ENCODE measurements at places on chromosomes 7 and 10.

- no peak for DNase-seq
Measured at GRCh38 chr7:154532771-154533170, 470.2 kb downstream of the PAXIP1 start.

- DNase-seq, result no peak
Measured at GRCh38 chr10:42885491-42886270, 103.1 kb downstream of the BMS1 start.

DNA sequence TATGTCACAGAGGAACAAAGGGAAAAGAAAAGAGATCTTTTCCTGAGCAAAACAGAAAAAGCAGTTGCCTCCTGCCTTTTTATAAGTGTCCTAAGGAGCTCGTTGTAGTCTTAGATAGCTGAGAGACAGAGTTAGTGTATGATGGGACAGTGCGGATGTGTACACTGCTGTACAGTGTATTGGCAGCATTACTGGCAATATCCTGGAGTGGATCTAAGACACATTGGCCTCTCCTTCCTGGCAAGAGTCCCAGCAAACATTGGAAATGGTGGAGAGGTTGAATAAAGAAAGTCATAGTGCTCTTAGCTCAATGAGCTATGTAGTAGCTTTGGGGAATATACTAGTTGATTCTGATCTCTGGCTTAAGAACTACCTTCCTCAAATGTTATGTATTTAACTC is 22.7 kb downstream of the GARS1 start:
- DNase-seq, result no peak

DNA sequence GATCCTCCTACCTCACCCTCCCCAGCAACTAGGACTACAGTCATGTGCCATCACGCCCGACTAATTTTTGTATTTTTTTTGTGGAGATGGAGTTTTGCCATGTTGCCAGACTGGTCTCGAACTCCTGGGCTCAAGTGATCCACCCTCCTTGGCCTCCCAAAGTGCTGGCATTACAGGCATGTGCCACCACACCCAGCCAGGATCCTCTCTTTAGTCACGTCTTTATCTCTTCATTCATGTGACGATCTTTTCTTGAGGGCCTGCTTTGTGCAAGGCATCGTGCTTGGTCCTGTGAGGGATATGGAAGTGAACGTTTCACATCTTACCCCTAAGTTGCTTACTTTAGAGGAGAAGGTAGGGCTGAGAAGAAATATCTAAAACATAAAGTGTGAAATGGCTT is 21.6 kb downstream of the WBP1L start:
- no peak for DNase-seq

GRCh38 chr7:130157700-130158099 is 47.5 kb downstream of the TMEM209 start:
- DNase-seq, result no peak

DNA sequence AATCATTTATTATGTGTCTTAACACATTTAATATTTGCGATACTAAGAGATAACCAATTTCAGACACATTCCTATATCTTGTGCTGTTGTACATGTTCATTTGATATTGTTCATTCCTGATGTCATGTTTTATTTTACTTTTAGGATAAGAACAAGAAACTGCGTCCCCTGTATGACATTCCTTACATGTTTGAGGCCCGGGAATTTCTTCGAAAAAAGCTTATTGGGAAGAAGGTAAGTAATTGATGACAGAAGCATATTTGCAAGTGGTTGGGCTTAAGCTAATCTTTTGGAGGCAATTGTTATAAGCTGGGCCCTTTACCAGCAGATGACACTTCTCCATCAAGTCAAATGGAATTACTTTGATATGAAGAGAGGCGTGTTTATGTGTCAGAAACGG is 155.3 kb downstream of the SND1 start:
- no peak for DNase-seq

DNA sequence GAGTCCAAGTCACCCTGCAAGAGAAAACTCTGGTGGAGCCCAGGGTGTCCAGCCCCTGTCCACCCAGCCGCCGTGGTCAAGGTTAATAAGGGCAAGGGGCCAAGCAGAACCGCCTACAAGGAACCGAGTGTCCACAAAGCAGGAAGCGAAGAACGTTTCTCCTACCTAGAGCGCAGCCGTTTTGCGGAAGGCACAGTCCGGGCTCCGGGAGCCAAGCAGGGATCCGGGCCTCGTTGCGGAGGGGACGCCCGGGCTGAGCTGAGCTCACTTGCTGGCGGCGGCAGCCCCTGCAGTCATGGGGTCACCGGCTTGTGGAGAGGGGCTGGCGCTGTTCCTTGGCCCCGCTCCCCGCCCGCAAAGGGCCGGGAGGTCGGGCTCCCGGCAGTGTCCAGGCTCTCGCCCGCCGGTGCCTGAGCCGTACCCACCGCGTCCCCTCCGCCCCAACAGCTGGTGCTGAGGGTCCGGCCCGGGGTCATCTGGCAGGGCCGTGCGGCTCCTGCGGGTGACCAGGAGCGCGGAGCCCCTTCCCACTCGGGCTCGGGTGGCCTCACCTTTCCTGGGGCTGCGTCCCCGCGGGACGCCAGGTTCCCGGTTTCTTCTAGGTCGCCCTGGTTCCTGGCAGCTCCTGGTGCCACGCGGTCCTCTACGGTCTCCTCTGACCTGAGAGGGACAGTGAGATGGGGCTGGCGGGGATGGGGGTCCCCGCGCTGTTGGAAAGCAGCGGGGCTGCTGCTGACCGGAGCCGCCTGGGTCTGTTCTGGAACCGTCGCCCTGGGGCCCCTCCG is 14.0 kb upstream of the ZNF273 start:
- peak; percentile 46 for DNase-seq

DNA sequence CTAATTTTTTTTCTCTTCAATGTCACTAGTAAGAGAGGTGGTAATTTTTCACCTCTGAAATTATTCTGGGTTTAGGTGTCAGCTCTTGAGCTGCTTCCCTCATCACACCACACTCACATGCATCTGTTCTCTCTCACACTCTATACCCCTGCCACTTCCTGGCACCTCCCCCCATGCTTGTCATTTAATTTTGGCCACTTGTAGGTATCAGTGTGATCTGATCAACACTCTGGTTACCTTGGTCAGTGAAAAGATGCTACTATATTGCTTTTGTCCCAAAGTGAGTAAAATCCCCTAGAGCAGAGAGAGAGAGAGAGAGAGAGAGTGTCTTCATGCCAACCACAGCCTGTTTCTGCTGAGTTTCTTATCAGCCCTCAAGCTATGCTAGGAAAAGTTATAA is 42.5 kb downstream of the STK17A start:
- no peak for DNase-seq

- no peak for DNase-seq
Measured at GRCh38 chr7:117907049-117907640, 33.9 kb upstream of the CTTNBP2 start.

GRCh38 chr7:74287303-74288033 is 1.7 kb upstream of the CLIP2 start:
- DNase-seq, result no peak

DNA sequence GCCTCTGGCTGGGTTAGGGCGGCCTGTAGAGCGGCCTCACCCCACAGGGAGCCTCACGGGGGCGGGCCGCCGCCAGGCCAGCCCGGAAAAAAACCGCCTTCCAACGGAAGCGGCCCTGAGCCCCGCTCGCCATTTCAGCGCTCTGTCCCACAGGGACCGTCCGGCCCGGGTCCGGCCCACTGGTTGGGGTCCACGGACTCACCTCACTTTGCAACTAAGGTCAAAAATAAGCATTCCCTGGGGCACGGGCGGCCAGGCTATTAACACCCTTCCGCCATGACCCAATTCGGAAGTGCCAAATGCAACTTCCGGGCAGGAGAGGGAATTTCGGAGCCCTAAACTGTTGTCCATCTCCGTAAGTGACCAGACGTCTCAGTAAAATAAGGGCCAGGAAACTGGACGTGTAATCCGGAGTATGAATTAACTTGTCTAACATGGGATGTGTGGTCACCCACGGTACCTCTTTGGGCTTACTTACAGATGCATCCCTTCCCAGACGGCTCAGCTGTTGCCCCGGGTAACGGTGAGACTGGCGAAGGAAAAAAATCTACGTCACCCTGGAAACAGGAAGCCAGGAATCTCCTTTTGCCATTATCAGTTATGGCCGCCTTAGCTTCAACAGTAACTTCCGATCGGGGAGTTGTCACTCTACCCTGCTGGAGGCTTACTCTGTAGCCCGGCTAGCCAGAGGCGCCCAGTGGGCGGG is at the start of gene BBIP1:
Gene BBIP1, minus strand, starts transcription at position 538 of the 706 bp plus-strand sequence. CDS start 1,023 bp downstream, outside the sequence.
- DNase-seq, result no peak

DNA sequence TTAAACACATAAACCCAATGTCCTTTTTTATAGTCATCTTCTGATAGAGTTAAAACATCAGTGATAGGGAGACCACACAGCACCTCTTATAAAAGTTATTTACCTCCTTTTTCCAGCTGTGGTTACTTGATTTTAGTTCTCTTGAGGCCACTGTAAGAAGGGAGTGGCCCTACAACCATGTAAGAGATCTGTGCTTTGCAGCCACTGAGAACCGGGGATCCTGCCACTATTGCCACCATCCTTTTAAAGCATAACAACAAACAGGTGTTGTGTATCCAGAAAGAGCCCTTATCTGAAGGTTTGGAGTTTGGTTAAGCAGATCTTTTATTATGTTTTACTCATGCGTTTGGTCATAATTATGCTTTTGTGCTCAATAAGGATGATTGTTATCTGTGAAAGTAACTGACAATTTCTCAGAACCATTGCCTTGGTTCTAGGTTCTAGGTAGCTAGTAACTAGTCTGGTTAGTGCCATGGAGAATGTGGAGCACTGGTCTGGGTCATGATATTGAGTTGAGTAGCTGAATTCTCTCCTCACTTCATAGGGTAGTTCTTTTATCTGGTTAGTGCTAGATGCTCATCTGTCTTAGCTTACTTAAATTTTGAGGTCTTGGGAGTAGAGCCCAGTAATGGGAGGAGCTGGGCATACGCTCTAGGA is 56.5 kb downstream of the ST7 start:
- DNase-seq, result no peak

DNA sequence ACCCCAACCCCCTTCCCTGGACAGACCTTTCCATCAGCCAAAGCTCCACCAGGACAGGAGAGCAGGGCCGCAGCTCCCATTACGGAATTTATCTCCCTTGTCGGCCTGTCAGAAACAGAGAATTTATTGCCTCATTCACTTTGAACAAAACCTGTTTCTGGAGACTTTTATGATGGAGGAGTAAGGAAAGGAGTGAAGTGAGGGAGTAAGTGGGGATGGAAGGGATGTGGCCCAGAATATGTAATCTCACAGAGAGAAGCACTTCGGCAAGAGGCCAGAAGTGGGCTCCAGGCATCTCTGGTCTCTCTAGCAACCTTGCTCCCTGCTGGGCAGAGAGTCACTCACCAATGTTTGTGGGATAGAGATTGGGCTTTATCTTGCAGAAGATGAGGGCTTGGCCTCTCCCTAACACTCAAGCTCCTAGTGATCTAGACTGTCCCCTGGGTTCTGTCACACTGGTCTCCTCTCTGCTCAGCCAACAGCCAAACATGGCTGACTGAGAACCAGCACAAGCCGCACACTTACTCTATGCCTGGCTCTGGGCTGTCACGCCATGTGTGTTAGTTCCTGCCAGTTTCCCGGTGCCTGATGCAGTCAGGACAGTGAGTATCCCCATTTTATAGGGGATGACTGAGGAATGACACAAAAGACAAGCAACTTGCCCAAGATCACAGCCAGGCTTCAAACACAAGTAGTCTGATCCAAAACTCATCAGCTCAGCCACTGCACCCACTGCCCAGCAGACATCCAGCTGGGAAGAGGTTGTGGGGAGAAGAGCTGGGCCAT is 149.4 kb upstream of the ZMIZ1 start:
- DNase-seq, result peak; percentile 25

- no peak for DNase-seq
Measured at GRCh38 chr7:26397332-26397731, 105.7 kb downstream of the SNX10 start.

GRCh38 chr10:104216631-104217030 is 15.5 kb downstream of the CFAP43 start:
- no peak for DNase-seq

- peak; percentile 62 for DNase-seq
Measured at GRCh38 chr7:114084472-114085312, 165.9 kb upstream of the PPP1R3A start.

DNA sequence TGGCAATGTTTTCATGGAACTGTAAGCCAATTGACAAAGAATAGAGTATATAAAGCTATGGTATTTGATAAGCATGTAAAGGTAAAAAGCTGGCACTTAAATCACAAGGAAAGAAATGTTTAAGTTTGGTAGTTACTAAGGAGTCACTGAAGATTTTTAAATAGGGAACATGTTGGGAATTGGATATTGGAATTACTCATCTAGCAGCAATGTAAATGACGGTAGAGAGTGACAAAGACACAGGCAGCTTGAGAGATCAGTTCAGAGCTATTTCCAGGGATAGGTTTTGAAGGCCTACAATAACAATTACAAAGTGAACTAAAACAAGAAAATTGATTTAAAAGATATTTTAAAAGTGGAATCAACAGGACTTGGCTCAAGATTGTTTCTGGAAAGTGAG is 36.8 kb downstream of the SP8 start:
- DNase-seq, result no peak

- no peak for DNase-seq
Measured at GRCh38 chr10:79295563-79295962, 51.7 kb upstream of the PPIF start.

DNA sequence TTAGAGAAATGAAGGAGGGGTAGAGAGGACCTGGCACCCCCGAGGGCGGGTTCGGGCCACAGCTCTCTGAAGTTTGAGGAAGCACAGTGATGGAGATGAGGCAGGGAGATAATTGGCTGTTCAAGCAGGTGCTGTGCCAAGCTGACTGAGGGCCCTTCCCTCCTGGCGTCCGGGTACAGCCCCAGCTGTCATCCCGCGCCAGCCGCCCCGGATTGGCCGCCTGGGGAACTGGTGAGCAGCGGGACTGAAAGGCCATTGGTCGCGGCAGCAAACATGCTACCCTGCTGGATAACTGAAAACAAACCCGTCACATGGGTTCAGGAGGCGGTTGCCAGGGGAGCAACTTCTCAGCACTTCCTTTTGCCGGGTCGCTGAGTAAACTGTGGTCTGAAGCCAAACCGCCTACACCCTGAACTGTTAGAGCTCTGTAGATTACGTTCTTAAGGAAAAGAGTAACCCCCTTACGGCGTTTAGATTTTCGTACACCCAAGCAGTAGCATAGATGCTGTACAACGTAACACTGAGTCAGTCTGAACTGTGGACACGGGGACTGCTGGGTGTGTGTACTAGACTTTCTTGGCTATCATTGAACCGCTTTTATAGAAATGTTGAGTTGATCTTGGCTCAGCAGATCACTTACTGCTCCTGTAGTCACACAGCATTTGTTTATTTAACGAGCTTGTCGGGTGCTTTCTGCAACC is 1.3 kb downstream of the INSIG1 start:
- peak; percentile 81 for DNase-seq

GRCh38 chr7:124366118-124366517 is 333.3 kb upstream of the TMEM229A start:
- no peak for DNase-seq

GRCh38 chr10:98477861-98478260 is 31.1 kb upstream of the HPS1 start:
- no peak for DNase-seq

DNA sequence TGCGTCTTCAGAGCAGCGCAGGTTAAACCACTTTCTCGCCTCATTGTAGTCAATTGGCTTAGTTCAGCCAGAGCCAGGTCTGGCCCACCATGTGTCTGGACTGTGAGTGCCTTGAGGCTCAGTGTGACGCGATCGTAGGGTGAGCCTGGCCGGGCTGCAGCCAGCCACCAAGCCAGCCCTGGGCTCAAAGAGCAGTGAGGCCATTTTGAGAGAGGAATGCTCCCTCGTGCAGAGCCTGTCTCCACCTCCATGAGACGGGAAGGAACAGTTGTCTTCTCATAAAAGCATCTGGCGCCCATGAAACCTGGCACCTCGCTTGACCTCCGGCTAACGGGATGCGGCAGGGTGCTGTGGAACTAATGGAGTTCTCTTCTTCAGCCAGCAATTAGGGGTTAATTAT is 34.5 kb downstream of the LHPP start:
- DNase-seq, result no peak

- no peak for DNase-seq
Measured at GRCh38 chr7:25854059-25854458, 297.9 kb upstream of the NFE2L3 start.

Measured in nephron progenitor cell (in vitro differentiated cells).